ENCODE measurements at places on chromosomes 11 and 22. TPM values are rescaled to one million over a fixed set of nuclear protein-coding genes. Genes with fewer than 3 reads are reported as not detected.

The HSD17B12 gene
- 18.5 TPM for total RNA-seq

The OR4P4 gene
- total RNA-seq = not detected

The OR52B2 gene
- not detected for total RNA-seq

The AQP11 gene
- total RNA-seq = 0.16 TPM

The JAM3 gene
- 12.5 TPM for total RNA-seq

The NLRP14 gene
- total RNA-seq = not detected

The MS4A6A gene
- total RNA-seq = 8.2 TPM

DNA sequence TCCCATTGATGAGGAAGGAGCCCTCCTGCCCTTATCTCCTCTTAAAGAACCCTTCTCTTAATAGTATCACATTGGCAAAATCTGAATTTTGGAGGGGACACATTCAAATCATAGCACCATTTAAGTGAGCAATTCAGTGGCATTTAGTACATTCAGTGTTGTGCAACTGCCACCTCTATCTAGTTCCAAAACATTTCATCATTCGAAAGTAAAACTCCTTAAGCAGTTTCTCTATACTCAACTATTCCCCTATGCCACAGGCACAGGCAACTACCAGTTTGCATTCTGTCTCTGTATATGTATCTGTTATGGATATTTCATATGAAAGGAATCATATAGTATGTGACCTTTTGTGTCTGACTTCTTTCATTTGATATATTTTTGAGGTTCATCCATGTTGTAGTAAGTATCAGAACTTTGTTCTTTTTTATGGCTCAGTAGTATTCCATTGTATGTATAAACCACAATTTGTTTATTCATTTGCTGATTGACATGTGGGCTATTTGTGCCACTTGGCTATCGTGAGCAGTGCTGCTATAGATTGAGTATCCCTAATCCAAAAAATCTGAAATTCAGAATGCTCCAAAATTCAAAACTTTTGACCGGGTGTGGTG lies 22.9 kb downstream of the FAR1 start:
- no peak for DNase-seq
- no peak overlapping the region for H3K27ac ChIP-seq
- no peak overlapping the region for H3K4me3 ChIP-seq
- no peaks in the 10 kb centered on the region for H3K27me3 ChIP-seq
- H3K36me3 ChIP-seq = peaks cover 6% of the 10 kb centered on the region

DNA sequence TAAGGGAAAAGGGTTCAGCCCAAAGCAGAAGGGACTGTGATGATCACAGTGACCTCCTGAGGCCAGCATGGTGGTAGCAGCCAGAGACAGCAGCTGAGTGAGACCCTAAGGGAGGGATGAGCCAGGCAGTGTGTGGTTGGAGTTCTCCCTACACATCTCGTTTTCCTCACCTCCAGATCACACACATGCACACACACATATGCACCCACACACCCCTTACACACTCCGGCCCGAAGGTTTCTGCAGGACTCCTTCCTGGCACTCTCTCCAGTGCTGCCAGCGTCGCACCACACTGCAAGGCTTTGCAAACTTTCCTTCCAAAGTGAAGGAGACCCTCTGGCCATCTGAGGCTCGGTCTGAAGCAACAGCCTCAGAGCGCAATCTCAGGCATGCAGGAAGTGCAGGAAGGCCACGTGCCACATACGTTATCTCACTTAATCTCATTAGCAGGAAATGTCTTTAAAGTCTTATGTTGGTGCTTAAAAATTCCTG lies 26.9 kb upstream of the TP53I11 start:
- H3K36me3 ChIP-seq = no peaks in the 10 kb centered on the region
- H3K27me3 ChIP-seq = no peaks in the 10 kb centered on the region
- H3K4me1 ChIP-seq = peaks cover 12% of the 10 kb centered on the region
- H3K4me3 ChIP-seq = no peak overlapping the region
- DNase-seq = no peak
- no peak overlapping the region for H3K27ac ChIP-seq

GRCh38 chr11:73234471-73235181 lies 16.5 kb downstream of the P2RY2 start:
- no peak overlapping the region for H3K27ac ChIP-seq
- DNase-seq = no peak
- H3K4me3 ChIP-seq = no peak overlapping the region
- H3K27me3 ChIP-seq = no peaks in the 10 kb centered on the region

GRCh38 chr11:96299155-96299888 lies 43.7 kb downstream of the MAML2 start:
- no peak for DNase-seq
- H3K36me3 ChIP-seq = peaks cover 10% of the 10 kb centered on the region
- peak overlapping the region; percentile 86 for H3K27ac ChIP-seq
- H3K4me3 ChIP-seq = no peak overlapping the region

DNA sequence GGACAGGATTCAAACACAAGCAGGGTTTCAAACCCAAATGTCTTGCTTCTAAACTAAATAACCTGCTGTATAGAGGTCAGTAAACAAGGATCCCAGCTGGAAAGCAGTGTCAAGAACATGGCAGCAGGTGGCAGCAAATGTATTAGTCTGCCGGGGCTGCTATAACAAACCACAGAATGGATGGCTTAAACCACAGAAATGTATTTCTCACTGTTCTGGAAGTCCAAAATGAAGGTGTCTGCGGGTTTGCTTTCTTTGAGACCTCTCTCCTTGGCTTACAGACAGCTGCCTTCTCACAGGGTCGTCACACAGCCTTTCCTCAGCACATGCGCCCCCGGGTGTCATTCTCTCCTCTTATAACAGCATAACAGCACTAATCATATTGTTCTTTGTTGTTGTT lies 65.1 kb upstream of the LRRC55 start:
- H3K27me3 ChIP-seq = peaks cover 10% of the 10 kb centered on the region
- no peak overlapping the region for H3K27ac ChIP-seq
- no peaks in the 10 kb centered on the region for H3K4me1 ChIP-seq
- DNase-seq = no peak
- H3K4me3 ChIP-seq = no peak overlapping the region
- H3K36me3 ChIP-seq = no peaks in the 10 kb centered on the region

- no peak overlapping the region for H3K27ac ChIP-seq
- H3K27me3 ChIP-seq = no peaks in the 10 kb centered on the region
- H3K36me3 ChIP-seq = peaks cover 16% of the 10 kb centered on the region
- H3K4me1 ChIP-seq = peaks cover 3% of the 10 kb centered on the region
Measured at GRCh38 chr11:94459576-94459975, 34.1 kb downstream of the MRE11 start.

DNA sequence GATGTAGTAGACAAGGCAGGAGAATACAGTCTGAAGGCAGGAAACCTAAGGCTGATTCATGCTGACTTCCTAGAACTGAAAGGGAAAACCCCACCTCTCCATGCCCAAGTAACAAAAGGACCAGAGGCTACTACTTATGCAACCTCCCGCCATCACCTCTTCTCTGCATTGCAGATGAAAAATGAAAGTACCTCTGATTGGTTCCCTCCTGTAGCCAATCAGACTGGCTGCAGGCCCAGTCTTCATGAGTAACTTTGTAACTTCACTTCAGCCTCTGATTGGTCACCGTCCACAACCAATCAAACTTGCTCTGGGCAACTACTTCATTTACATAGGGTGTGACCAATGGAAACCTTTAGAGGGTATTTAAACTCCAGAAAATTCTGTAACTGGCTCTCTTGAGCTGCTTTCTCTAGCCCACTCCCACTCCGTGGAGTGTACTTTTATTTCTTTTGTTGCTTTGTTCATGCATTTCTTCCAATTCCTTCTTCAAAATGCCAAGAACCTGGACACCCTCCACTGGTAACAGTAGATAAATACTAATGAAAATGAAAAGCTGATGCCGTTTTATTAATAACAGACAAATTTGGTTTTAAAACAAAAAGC lies 5.2 kb upstream of the MAP6 start:
- H3K27ac ChIP-seq = no peak overlapping the region
- peaks cover 2% of the 10 kb centered on the region for H3K36me3 ChIP-seq
- H3K4me1 ChIP-seq = peaks cover 4% of the 10 kb centered on the region
- H3K27me3 ChIP-seq = peaks cover 42% of the 10 kb centered on the region
- no peak overlapping the region for H3K4me3 ChIP-seq

GRCh38 chr11:45665933-45666647 lies 668 bp upstream of the CHST1 start:
- H3K4me3 ChIP-seq = peak overlapping the region; percentile 89
- H3K4me1 ChIP-seq = peaks cover 2% of the 10 kb centered on the region
- peaks cover 2% of the 10 kb centered on the region for H3K36me3 ChIP-seq
- no peak for DNase-seq
- no peak overlapping the region for H3K27ac ChIP-seq

GRCh38 chr11:65125197-65126056 lies 3.3 kb downstream of the MRPL49 start:
- no peak overlapping the region for H3K27ac ChIP-seq
- no peak for DNase-seq
- H3K4me3 ChIP-seq = no peak overlapping the region
- no peaks in the 10 kb centered on the region for H3K27me3 ChIP-seq

GRCh38 chr11:46541593-46542371 lies 52.0 kb downstream of the AMBRA1 start:
- H3K27me3 ChIP-seq = no peaks in the 10 kb centered on the region
- H3K4me1 ChIP-seq = peaks cover 13% of the 10 kb centered on the region
- H3K4me3 ChIP-seq = no peak overlapping the region
- peaks cover 3% of the 10 kb centered on the region for H3K36me3 ChIP-seq

DNA sequence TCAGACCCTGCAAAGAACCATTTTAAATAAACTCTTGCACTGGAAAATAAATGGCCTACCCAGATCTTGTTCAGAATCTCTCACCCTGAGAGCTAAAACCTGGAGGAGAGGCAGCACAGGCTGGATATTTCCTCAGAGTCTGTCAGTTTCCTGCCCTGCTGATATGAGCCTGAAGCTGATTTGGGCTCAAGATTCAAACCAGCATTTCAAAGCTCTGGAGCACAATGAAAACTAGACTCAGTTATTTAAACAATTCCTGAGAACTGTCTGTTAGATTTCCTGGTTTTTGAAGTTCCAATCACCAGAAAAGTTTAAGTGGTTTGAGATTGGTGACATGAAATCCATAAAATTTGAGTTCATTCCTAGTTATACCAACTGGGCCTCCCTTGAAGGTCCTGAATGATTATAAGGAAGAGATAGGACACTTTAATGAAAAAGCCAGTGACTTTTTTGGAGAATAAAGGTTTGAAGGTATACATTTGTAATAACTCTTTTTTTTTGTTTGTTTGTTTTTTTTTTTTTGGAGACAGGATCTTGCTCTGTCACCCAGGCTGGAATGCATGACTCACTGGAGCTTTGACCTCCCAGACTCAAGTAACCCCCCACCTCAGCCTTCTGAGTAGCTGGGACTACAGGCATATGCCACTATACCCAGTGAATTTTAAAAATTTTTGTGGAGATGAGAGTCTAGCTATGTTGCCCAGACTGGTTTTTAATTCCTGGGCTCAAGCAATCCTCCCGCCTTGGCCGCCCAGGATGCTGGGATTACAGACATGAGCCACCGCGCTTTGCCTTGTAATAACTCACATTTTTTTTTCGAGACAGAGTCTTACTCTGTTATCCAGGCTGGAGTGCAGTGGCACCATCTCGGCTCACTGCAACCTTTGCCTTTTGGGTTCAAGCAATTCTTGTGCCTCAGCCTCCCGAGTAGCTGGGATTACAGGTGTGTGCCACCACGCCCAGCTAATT lies 8.0 kb upstream of the ESAM start:
- no peak overlapping the region for H3K27ac ChIP-seq
- no peaks in the 10 kb centered on the region for H3K4me1 ChIP-seq
- DNase-seq = no peak
- no peak overlapping the region for H3K4me3 ChIP-seq
- H3K36me3 ChIP-seq = no peaks in the 10 kb centered on the region

GRCh38 chr11:3994030-3994640 lies 100.5 kb upstream of the RRM1 start:
- peaks cover 24% of the 10 kb centered on the region for H3K4me1 ChIP-seq
- H3K4me3 ChIP-seq = no peak overlapping the region
- no peak overlapping the region for H3K27ac ChIP-seq
- H3K36me3 ChIP-seq = peaks cover 6% of the 10 kb centered on the region
- no peaks in the 10 kb centered on the region for H3K27me3 ChIP-seq

DNA sequence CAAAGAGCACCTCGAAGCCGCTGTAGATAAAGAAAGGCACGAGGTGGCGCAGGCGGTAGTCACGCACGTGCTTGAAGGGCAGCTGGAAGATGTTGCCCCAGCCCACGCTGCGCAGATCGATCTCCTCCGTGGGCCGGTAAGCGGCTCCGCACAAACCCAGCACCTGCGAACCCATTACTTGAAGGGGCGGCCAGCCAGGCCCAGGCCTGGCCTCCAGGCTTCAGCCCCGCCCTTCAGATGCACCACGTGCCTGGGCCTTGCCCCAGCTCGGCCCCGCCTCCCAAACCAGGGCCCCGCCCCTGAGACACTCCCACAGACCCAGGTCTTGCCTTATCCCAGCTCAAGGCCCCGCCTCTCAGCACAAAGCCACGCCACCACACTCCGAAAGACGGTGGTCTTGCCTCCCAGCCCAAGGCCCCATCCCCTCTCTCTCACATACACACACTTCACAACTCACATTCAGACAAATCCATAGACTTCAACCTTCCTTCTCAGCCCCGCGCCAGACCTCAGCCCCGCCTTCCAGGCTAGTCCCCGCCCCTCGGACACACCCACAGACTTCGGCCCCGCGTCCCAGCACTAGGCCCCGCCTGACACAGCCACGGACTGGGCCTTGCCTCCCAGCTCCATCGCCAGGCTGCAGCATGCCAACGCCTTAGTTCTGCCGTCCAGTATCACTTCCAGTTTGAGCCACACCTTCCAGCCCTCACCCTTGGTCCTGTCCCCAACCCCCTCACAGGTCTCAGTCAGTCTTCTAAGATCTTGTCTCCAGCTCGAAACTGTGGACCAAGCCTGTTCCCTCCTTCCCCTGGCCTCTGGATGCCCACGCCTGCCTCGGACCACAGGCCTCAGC lies 7.0 kb downstream of the UNC93B1 start:
- no peak overlapping the region for H3K27ac ChIP-seq
- no peaks in the 10 kb centered on the region for H3K27me3 ChIP-seq
- H3K4me1 ChIP-seq = peaks cover 24% of the 10 kb centered on the region
- no peaks in the 10 kb centered on the region for H3K36me3 ChIP-seq
- peak overlapping the region; percentile 52 for H3K4me3 ChIP-seq

GRCh38 chr11:69705901-69706787 lies 2.3 kb upstream of the FGF19 start:
- no peak overlapping the region for H3K4me3 ChIP-seq
- H3K36me3 ChIP-seq = peaks cover 2% of the 10 kb centered on the region
- no peak for DNase-seq
- H3K27me3 ChIP-seq = peaks cover 34% of the 10 kb centered on the region
- H3K4me1 ChIP-seq = peaks cover 2% of the 10 kb centered on the region

GRCh38 chr11:19072464-19072863 lies 11.9 kb upstream of the MRGPRX2 start:
- DNase-seq = no peak
- no peak overlapping the region for H3K27ac ChIP-seq
- peaks cover 2% of the 10 kb centered on the region for H3K36me3 ChIP-seq
- H3K4me3 ChIP-seq = no peak overlapping the region
- peaks cover 15% of the 10 kb centered on the region for H3K27me3 ChIP-seq

DNA sequence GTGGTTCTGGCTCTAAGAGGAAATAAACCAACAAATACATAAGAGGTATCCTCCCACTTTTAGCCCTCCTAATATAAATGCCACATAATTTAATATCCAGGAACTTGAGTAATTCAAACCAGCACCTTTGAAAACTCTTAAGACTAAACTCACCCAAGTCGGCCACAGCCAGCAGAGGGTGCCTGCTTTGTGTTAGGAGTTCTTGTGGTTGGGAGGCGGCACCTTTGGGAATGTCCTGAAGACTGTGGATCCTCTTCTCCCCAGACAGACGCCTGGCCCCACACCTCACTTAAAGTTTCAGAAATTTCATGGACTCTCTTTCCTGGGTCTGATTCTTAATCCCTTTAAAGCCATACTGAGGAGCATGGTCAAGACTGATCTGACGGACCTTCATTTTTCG lies 169.0 kb downstream of the TBC1D22A start:
- no peak for DNase-seq
- H3K27me3 ChIP-seq = no peaks in the 10 kb centered on the region
- peaks cover 26% of the 10 kb centered on the region for H3K4me1 ChIP-seq
- peaks cover 2% of the 10 kb centered on the region for H3K36me3 ChIP-seq
- H3K4me3 ChIP-seq = no peak overlapping the region
